Activated naive CD4-positive, alpha-beta T cell (primary cell): ENCODE measurements at places on chromosomes 3 and 15.

DNA sequence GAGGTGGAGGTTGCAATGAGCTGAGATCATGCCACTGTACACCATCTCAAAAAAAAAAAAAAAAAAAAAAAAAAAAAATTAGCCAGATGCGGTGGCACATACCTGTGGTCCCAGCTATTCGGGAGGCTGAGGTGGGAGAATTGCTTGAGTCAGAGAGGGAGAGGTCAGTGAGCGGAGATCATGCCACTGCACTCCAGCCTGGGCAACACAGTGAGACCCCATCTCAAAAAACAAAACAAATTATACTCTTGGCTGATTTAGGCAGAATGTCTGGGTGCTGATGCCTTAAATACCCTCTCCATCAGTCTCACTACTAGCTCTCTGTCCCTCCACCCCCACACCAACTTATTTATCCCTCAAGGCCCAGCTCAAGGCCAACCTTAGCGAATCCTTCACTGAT lies 14.0 kb downstream of the UBR1 start:
- no peak for DNase-seq

DNA sequence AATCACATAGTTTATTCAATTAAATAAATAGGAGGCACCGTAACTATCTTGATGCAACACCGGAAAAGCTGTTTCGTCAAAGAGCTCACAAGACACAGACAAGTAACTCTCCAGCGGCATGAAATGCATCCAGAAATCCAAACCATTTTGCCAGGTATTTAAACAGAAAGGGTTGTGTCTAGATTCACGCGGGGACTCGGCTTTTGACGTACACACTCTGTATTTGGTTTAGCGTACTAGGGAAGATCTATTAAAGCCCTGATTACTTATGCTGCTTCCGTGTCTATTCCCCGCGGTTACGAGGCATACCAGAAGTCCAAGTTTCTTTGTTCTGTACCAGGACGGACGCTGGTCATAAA lies 718 bp downstream of the BNIP2 start:
- no peak for DNase-seq

GRCh38 chr3:134340362-134340981 lies 33.8 kb downstream of the AMOTL2 start:
- no peak for DNase-seq

DNA sequence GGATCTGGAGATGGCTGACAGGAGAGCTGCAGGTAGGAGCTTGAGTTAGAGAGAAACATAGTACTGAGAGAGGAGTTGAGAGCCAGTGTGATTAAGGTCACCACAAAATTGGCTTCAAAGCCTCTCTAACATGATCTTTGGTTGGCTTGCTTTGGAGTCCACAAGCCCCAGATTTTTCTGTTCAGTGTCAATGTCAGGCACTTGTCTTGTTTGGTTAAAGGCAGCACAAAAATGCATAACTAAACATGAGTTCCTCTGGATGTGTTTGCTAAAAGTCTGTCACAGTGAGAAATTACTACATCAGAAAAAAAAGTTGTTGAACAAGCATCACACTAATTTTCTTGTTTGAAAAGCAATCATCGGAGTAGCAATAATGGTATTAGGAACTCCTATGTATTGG lies 440.5 kb downstream of the NTRK3 start:
- DNase-seq: no peak

- no peak for DNase-seq
Measured at GRCh38 chr15:96053031-96053780, 277.3 kb upstream of the NR2F2 start.

- DNase-seq: no peak
Measured at GRCh38 chr15:100844167-100844566, 35.5 kb upstream of the ALDH1A3 start.

GRCh38 chr3:186247821-186248814 lies 113.9 kb downstream of the DGKG start:
- no peak for DNase-seq

GRCh38 chr15:63306492-63307073 lies 29.2 kb downstream of the APH1B start:
- no peak for DNase-seq

GRCh38 chr3:127606981-127607595 lies 8.9 kb downstream of the MCM2 start:
- DNase-seq: no peak

DNA sequence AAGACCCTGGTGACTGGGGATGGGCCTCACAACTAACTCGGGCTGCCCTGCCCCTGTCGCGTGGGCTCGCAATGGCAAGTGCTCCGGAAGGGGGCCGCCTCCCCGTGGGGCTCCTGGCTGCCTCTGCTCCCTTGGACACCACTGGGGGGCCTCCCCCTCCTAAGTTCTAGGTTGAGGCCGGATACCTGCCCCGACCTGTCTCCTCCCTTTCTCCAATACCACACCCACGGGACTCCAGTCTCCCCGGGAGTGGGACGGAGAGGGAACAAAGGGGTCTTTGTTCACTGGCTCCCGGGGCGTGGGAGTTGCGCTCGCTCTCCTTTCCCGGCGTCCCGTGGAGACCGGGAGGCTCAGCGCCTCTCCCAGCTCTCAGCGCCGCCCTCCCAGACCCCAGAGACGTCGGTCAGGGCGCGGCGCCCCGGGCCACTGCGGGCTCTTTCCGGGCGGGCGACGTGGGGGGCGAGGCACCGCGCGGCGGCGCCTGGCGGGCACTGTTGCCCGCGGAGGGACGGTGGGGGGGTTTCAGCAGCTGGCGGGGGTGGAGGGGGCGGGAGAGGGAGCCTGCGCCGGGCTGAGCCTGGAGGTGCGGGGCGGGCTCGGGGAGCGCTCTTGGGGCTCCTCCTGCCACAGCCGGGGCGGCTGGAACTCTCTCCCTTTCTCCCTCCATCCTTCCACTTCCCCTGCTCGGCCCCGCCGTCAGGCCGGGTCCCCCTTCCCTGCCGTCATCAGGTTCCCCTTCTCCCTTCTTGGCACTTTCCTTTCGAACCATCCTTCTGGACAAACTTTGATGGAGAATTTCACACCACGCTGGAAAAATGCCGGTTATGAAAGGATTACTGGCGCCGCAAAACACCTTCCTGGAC lies at the start of gene KCNH8:
Gene KCNH8 (plus strand): TSS at position 606 of the 863 bp plus-strand sequence. CDS start 210 bp downstream, at position 816.
- DNase-seq: no peak
